T-helper 17 cell (primary cell): ENCODE measurements at places on chromosomes 7 and 10. TPM values are rescaled to one million over a fixed set of nuclear protein-coding genes. Genes with fewer than 3 reads are reported as not detected.

The ABCA13 gene
- not detected for total RNA-seq

The CLCN1 gene
- total RNA-seq, result not detected

The DYNC1I1 gene
- 0.12 TPM for total RNA-seq

The HKDC1 gene
- 8.2 TPM for total RNA-seq

The PDZD7 gene
- 0.65 TPM for total RNA-seq

The RNLS gene
- 4.6 TPM for total RNA-seq

The GPR22 gene
- not detected for total RNA-seq

GRCh38 chr7:83040484-83040883, 122.2 kb downstream of the PCLO start:
- no peak for DNase-seq

GRCh38 chr7:83449781-83450180, 199.2 kb downstream of the SEMA3E start:
- no peak for DNase-seq

DNA sequence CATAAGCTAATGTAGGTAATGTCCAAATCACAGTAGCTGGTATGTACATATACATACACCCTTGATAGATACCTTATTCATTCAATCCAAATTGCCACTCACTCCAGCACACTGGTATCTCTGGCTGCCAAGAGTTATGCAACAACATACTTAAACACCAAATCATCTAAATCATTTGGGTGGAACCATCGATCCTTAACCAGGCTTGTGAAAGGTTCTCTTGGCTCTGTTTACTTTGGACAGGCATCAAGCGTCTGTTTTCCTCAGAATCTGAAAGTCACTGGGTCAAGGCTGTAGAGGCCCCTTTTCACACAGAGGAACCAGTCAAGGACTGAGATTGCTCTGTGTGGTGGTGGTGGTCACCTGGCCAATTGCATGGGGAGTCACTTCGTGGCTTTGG, 24.6 kb downstream of the JAZF1 start:
- DNase-seq, result no peak

DNA sequence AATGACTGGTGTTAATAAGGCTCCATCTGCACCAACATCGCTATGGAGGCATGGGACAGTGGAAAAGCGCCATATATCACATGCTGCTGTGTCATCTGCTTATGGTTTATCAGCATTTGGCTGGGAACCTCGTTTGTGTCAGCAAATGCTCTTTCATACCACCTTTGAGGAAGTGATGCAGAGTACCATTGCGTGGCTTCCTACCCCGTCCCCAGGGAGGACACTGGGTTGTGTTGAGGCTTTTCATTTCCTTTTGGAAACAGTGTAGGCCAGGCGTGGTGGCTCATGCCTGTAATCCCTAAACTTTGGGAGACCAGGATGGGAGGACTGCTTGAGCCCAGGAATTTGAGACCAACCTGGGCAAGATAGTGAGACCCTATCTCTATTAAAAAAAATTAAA, 6.8 kb downstream of the TACR2 start:
- no peak for DNase-seq

- no peak for DNase-seq
Observed at GRCh38 chr7:135147341-135147898, 452 bp upstream of the TMEM140 start.

DNA sequence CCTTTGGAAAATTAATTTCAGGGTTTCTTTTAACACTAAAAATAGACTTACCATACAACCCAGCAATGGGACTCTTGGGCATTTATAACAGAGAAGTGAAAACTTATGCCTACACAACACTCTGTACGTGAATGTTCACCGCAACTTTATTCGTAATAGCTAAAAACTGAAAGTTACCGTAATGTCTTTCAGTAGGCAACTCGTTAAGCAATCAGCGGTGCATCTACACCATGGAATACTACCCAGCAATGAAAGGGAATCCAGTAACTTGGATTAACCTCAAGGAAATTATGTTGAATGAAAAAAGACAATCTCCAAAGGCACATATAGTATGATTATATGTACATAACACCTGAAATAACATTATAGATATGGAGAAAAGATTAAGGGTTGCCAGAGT, 16.2 kb downstream of the CCDC3 start:
- no peak for DNase-seq

DNA sequence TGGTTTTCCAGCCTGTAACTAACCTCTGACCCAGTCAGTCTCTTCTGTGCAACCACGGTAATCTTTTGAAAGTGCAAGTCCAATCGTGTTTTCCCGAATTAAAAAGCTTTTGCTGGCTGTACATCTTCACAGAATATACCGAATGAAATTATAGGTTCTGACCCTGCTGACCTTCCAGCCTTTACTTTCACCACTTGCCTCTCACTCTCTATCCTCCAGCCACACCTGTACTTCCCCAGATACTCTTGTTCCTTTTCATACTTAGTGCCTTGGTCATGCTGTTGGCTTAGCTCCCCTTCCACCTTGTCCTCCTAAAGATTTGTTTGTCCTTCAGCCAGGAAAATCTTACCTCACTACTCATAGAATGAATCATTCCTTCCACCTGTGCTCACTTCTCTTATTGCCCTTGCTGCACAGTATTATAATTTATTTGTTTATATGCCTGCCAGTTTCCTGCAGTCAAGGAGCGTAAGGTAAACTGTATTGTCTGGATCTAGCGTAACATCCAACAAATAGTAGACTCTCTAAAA, 2.3 kb upstream of the PNPLA8 start:
- DNase-seq, result no peak

- no peak for DNase-seq
Observed at GRCh38 chr10:98006266-98006665, 24.2 kb downstream of the CRTAC1 start.

DNA sequence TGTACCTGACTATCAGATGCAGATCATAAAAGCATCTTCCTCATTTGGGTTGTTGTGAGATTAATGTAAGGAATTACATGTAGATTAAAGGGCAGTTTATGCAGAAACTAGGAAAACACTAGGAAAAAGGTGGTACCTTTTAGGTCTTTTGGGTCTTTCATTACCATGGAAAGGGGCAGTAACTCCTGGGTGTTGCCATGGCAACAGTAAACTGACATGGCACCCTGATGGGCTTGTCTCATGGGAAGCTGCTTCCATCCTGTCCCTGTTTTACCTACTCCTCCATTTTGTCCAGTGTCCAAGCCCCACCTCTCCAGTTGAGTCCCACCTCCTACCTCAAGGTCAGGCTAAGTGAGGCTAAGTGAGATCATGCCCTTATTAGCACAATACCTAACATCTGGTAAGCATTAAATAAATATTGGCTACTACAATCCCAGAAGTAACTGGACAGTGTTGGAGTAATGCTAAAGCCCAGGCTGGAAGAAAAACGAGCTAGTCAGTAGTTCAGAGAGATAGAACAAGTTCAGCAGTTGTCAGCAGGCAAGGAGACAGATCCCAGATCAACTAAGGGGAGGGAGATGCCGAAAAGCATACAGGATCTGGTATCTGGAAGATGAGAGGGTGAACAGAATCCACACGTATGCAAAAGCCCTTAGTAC, 240.0 kb upstream of the AUTS2 start:
- DNase-seq, result no peak

DNA sequence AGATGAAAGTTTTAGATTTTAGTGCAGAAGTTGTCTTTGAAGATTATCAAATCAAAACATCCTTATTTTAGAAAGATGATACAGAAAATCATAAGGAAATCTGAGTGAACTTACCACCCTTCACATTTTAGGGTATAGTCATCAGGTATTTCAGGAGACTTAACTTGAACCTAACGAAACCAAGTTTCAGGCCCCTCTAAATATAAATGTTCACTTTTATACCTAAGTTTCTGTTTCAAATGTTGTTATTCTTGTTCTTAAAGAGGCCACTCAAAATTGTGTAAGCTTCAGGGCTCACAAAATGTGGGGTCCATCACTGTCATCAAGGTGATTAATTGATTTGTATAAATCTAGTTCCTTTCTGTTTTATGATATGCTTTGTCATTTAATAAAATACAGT, 216.2 kb downstream of the KIAA1217 start:
- DNase-seq, result no peak

- DNase-seq, result no peak
Observed at GRCh38 chr10:108638225-108638624, 1285.1 kb downstream of the XPNPEP1 start.
